Astrocyte (in vitro differentiated cells and primary cell): ENCODE measurements at places on chromosomes 6 and 20.

GRCh38 chr6:8940356-8940755, 505.0 kb upstream of the SLC35B3 start:
- DNase-seq = no peak

GRCh38 chr6:137949686-137950390, 82.8 kb downstream of the TNFAIP3 start:
- DNase-seq = no peak

DNA sequence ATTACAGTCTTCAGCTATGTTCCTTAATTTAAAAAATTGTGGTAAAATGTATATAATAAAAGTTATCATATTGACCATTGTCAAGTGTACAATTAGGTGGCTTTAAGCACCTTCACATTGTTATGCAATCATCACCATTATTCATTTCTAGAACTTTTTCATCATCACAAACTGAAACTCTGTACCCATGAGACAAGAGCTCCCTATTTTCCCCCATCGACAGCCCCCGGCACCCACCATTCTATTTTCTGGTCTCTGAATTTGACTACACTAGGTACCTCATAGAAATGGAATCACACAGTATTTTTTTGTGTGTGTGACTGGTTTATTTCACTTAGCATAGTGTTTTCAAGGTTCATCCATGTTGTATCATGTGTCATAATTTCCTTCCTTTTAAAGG, 39.7 kb upstream of the FYN start:
- DNase-seq = no peak

- DNase-seq = no peak
Observed at GRCh38 chr6:145544514-145544913, 190.8 kb downstream of the EPM2A start.

- DNase-seq = no peak
Observed at GRCh38 chr6:118326712-118327111, 221.4 kb upstream of the PLN start.

DNA sequence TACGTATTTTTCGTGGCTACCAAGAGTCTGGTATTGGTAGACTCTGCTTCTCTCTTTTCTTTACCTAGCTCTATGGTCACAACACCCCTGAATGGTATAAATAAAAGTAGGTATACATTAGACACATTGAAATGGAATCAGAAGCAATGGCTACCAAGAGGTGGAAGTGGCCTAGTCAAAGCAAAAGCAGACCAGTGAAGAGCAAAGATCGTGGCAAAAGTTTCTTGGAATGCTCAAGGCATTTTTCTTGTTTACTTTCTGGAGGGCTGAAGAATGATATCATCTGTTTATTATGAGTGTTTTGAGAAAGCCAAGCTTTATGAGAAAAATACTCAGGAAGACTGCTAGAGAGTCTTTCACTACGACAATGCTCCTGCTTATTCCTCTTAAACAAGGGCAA, 28.6 kb upstream of the MOCS1 start:
- no peak for DNase-seq

- no peak for DNase-seq
Observed at GRCh38 chr6:48959251-48960060, 503.6 kb downstream of the MMUT start.
